ENCODE measurements at places on chromosomes 16 and 17. TPM values are rescaled to one million over a fixed set of nuclear protein-coding genes. Genes with fewer than 3 reads are reported as not detected.

The MIS12 gene
- 32.8 TPM for total RNA-seq

GRCh38 chr17:33492731-33493265 is 199.7 kb upstream of the ASIC2 start:
- DNase-seq: no peak

- no peak for DNase-seq
Observed at GRCh38 chr17:56514264-56514663, 79.2 kb upstream of the NOG start.

GRCh38 chr16:11536104-11536866 is 50.4 kb downstream of the LITAF start:
- DNase-seq: no peak

GRCh38 chr16:4403133-4403949 is 13.1 kb downstream of the CORO7 start:
- no peak for DNase-seq
